ENCODE measurements at places on chromosomes 7 and 10.

GRCh38 chr10:127006453-127006852, 101.2 kb downstream of the DOCK1 start:
- DNase-seq = no peak

DNA sequence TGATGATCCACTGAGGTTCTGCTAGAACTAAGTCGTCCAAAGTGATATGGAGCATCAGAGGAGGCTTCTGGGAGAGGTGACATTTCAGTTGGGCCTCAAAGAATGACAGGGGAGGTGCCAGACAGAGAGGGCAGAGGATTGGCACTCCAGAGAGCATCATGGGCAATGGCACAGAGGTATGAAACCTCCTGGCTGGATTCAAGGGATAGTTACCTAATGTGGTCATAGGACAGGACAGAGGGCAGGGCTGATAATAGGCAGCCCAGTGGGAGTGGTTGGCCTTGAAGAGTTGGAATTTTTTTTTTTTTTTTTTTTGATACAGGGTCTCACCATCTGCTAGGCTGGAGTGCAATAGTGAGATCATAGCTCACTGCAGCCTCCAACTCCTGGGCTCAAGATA, 7.6 kb downstream of the SRRM3 start:
- DNase-seq = no peak

DNA sequence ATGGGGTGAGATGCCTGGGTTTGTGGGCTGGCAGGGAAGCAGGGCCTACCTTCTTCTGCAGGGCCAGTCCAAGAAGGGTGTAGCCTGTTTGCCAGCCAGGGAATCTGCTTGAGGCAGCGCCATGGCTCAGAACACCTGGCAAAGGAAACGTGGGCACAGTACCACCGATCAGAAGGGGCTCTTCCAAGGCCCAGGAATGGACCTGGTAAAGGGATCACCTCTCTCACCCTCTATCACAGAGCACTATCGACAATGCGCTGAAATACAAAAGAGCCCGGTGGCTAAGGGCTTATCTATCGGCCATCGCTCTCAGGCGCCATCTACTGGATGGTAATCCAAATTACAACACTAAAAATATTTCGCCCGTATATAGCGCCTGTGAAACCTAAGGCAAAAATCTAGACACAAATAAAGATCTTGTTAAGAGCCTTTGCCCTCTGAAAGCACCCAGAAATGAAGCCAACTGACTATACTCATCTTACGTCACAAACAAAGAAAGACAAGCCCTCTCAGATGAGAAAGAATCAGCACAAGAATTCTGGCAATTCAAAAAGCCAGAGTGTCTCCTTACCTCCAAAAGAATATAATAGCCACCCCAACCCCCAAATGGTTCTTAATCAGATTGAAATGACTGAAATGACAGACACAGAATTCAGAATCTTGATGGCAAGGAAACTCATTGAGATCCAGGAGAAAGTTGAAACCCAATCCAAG, 217.8 kb upstream of the HPS1 start:
- no peak for DNase-seq

GRCh38 chr10:26410356-26410755, 27.8 kb upstream of the APBB1IP start:
- no peak for DNase-seq

GRCh38 chr7:94177441-94177840, 173.3 kb upstream of the BET1 start:
- DNase-seq = no peak

DNA sequence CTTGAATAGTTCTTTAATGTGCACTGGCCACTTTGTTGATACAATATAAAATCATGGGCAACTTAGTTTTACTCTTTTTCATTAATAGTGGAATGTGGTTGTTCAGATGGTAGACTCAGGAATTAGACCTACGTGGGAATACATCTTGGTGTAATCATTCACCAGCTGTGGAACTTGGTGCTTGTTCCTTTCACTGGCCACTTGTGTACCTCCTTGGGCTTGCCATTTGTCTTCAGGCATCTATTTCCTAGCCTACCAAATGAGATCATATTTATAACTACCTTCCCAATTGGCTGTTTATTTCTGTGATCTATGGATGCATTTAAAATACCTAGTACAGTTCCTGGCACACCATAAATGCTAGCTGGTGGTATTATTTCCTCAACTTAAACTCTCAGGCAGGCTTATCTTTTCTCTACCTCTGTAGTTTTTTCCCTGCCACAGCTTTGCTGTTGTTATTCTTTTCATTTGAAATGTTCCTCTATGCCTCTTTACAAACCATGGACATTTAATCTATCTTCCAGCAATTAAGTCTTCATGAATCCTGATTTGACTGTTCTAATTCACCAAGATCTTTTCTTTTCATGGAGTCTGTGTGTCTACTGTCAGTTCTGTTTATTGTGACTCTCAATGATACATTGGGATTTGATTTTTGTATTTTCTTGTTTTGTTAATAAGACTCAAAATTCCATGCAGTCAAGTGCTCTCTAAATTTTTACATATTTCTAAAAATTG, 113.0 kb downstream of the ADAM22 start:
- no peak for DNase-seq

DNA sequence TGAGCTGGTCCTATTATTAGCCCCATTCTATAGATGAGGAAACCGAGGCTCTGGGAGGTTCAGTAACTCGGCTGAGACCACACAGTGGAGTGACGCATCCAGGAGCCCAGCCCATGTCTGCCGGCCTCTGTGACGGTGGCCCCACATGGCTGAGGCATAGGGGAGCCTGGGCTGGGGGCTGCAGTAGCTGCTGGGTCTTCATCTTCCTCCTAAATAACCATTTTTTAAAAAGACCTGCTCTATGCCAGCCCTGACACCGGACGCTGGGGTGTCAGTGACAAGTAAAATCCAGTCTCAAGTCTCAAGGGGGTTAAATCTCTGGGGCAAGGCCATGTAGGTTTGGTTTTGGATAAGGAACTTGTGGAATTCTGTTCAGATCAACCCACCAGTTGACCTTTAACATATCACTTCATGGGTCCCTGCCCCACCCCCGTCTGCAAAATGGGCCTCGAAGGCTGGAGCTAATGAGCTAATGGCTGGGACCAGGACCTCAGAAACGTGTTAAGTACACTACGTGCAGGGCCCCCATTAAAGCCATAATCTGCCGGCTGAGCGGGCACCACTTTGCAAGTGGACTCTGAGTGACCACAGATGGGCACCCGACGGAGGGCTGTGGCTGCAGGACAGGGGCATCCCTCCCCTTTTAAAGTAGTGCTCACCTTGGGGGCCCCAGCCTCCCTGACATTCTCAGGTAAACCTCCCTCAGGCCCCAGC, 136.5 kb upstream of the UNC5B start:
- DNase-seq = no peak

DNA sequence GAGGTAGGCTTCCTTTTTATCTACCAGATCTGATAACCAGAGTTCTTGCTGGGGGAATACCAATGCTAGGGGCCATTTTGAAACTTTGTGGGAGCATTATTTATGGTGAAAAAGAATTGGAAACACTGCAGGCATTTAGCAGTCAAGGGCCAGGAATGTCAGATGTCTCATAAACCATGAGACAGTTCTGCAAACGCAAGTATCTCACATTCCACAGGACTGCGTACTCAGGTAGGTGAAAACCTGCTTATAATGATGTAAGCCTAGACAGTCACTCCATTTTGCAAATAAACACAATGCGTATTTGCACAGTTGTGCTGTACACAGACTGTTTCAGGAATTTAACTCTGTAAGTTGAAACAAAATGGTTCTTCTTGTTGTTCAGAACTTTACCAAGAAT, 33.9 kb downstream of the ECHDC3 start:
- no peak for DNase-seq

- DNase-seq = no peak
These were observed 14.5 kb downstream of the PSAP start for GRCh38 chr10:71836596-71836974.

GRCh38 chr7:128247108-128247507, 6.0 kb downstream of the LEP start:
- DNase-seq = no peak

DNA sequence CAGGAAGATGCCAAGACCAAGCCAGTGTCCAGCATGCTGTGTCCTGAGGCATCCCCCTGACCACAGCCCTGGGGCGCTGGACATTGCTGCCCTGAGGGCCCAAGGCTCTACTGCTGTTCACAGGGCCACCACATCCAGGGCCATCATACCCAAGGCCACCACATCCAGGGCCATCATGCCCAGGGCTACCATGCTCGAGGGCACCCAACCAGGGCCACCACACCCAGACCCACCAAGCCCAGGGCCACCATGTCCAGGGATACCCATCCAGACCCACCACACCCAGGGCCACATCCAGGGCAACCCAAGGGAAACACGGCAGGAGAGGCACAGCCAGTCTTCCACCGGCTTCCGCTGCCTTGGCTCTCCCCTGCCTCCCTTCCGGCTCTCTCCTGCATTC, 17.1 kb downstream of the STK32C start:
- no peak for DNase-seq

GRCh38 chr10:106708506-106708905, 456.0 kb downstream of the SORCS1 start:
- DNase-seq = no peak

DNA sequence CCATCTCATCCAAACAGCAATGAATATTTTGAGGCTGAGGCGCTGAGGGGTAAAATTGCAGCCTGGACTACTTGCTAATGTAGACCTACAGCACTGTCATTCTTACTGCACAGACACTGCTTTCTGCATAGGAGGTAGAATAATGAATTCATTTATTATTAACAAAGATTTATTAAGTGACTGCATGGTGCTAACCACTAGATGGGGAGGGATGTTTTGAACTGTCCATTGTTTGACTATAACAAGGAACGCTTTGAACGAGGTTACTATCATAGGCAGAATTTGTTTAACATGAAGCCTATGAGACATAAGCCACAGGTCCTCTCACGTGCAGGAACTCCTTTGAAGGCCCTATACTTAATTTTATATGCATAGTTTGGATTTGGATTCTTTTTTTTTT, 143.8 kb downstream of the CFTR start:
- no peak for DNase-seq

DNA sequence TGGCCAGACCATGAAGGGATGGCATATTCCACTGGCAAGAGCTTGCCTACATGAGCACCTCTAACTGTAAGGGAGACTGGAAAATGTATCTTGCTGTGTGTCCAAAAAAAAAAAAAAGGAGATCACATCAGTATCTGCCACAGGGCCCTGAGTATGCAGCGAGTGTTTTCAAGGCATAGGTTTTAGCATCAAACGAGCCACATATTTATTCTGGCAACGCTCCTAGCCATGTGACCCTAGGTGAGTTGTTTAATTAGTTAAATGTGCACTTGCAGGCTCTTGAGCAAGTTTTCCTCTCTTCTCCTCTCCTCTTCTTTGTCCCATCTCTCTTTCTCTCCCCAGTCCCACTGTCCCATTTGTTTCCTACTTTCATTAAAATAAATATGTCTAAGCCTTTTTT, 428.7 kb upstream of the AKR1E2 start:
- DNase-seq = no peak

GRCh38 chr10:51567271-51567670, 132.1 kb downstream of the CSTF2T start:
- no peak for DNase-seq

GRCh38 chr10:13684252-13684791, 97.6 kb downstream of the PRPF18 start:
- DNase-seq = no peak

- DNase-seq = no peak
These were observed 275.4 kb downstream of the GLRX3 start for GRCh38 chr10:130411496-130412085.

GRCh38 chr7:3559278-3559677, 258.2 kb downstream of the SDK1 start:
- DNase-seq = no peak

DNA sequence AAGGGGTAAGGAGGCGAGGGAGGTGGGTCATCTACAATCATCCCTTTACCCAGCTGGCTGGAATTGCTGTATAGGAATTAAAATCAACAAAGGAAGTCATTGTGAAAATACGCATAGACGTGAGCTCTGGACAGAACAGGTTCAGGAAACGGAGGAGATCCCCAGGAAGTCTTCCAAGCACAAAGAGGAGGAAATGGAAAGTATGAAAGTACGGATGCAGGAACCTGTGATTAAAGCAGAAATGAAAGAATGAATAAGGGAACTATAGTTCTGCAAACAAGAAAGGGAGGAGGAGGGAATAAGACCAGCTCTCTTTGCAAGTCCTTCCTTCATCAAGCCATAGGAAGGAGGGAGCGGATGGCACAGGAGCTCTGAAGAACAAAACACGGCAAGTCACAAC, 61.8 kb downstream of the PYROXD2 start:
- no peak for DNase-seq

DNA sequence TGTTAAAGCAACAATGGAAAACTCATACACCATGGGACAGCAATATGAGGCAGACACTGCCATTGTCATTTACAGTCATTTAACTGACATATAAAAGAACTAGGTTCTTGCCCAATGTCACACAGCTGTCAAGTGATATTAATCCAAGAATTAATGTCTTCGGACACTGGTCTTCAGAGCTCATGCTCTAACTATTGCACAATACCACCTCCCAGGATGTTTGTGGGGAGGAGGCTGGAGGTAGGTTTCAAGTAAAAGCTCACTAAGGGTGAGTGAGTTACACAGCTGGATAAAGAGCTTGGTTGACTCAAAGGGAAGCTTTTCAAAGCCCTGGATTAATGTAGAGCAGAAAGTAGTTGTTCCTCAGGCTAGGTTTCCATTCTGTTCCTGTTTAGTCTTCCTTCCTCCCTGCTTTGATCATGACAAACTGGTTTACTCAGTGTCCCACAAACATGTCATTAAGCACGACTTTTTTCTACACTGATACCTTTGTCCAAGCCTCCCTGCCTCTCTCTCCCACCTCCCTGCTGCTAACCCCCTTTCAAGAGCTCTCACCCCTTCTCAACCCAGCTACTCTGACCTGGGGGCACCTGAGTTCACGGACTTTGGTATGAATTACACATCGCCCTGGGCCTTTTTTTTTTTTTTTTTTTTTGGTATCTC, 987 bp upstream of the EXOC6 start:
- DNase-seq = no peak

- DNase-seq = no peak
These were observed 12.6 kb downstream of the CPA4 start for GRCh38 chr7:130305433-130306042.

- DNase-seq = no peak
These were observed 24.8 kb downstream of the BRAF start for GRCh38 chr7:140899883-140900282.

DNA sequence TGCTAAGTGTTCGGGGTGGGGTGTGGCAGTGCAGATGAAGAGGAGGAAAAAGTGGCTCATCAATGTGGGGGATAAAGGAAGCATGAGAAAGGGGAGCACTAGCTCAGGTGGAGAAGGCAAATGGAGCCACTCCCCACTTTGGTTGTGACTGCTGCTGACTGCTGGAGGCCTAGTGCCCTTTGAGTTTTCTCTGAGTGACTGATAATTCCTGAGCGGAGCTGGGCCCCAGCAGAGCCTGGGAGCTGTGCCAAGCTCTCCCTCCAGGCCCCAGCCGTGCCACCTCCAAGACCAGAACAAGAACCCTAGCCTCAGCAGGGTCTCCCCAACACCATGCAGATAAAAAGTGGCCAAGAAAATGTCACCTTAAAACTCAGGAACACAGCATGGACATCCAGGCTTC, 9.7 kb upstream of the RASSF4 start:
- no peak for DNase-seq

GRCh38 chr7:2607122-2607922, 24.5 kb upstream of the TTYH3 start:
- DNase-seq = no peak
